ENCODE measurements at places on chromosomes 16 and 17. TPM values are rescaled to one million over a fixed set of nuclear protein-coding genes. Genes with fewer than 3 reads are reported as not detected.

- H3K27ac ChIP-seq, result no peak overlapping the region
- no peaks in the 10 kb centered on the region for H3K27me3 ChIP-seq
- no peaks in the 10 kb centered on the region for H3K36me3 ChIP-seq
- H3K4me3 ChIP-seq, result no peak overlapping the region
Observed at GRCh38 chr17:74868251-74868907, 4.4 kb downstream of the FDXR start.

GRCh38 chr16:56332464-56333079 is 92.8 kb downstream of the AMFR start:
- no peak overlapping the region for H3K27ac ChIP-seq
- H3K36me3 ChIP-seq, result no peaks in the 10 kb centered on the region
- no peak for DNase-seq
- H3K4me3 ChIP-seq, result no peak overlapping the region
- H3K4me1 ChIP-seq, result no peaks in the 10 kb centered on the region
- no peaks in the 10 kb centered on the region for H3K27me3 ChIP-seq

GRCh38 chr17:14149751-14150150 is 80.4 kb downstream of the COX10 start:
- H3K36me3 ChIP-seq, result no peaks in the 10 kb centered on the region
- no peak overlapping the region for H3K27ac ChIP-seq
- no peaks in the 10 kb centered on the region for H3K27me3 ChIP-seq
- DNase-seq, result no peak

PLA2G10 gene
- not detected for total RNA-seq
